ENCODE measurements at places on chromosomes 1 and 21.

- no peak for DNase-seq
Measured at GRCh38 chr1:74579425-74579824, 67.0 kb upstream of the LRRC53 start.

DNA sequence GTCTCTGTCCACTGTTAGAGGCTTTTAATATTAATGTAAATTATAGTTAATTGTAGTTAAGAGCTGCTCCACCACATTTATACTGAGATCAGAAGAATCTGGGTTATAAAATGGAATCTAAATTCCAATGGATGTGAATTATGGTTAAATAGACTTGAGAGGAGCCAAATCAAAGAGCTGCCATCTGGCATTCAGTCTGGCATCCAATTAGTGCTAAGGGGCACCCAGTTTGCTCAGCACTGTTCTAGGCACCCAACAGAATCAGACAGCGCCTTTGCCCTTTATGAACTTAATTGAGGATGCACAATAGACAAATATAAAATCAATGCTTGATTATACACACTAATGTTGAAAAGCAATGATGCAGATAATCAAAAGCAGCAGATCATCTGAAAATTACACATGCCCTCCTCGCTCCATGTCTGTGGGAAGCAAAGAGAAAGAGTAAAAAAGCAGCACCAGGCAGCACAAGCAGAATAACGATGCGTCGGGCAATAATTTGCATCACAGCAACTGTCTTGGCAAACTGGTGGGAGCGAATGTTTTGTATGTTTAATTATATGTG, 310.1 kb downstream of the BRINP2 start:
- DNase-seq = no peak

GRCh38 chr1:25695771-25696311, 79.2 kb downstream of the MAN1C1 start:
- no peak for DNase-seq

DNA sequence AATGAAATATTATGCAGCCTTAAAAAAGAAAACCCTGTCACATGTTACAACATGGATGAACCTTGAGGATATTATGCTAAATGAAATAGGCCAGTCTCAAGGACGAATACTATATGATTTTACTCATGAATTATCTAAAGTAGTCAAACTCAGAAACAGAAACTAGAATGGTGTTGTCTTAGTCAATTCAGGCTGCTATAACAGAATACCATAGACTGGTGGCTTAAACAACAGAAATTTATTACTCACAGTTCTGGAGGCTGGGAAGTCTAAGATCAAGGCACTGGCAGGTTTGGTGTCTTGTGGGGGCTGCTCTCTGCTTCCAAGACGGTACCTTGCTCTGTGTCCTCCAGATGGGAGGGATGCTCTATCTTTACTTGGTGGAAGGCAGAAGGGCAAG, 113.8 kb upstream of the DNAH14 start:
- DNase-seq = no peak

DNA sequence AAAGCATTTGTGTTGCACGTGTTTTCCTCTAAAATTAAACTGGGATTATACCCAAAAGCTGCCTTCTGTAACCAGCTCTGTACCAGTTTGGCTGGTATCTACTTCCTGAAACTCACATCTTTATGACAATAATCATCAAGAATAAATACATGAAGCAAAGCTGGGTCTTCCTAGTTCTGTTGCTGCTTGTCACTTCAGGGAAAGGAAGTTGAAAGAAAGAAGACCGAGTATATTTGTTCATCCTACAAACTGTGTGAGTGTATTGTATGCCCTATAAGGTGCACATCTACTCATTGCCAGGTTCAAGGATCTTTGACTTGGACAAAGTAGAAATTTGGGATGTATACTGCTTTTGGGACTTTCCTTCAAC, 29.1 kb upstream of the IFNGR2 start:
- no peak for DNase-seq

DNA sequence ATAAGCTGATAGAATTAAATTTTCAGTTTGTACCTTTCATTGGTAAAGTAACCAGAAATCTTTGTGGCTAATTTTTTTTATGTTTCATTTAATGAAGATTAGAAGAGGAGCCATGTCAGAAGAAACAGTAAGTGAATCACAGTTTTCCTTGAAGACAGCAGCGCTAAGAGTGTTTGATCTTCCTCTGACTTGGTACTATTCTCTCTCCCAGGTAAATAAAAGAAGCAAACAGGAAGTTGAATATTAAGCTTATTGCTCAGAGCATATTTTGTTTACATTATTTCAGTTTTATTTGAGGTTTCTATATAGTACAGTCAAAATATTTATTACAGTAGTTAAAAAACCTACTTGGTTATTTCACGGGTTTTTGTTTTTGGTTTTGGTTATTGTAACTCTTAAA, 3.7 kb downstream of the MIGA1 start:
- DNase-seq = no peak

DNA sequence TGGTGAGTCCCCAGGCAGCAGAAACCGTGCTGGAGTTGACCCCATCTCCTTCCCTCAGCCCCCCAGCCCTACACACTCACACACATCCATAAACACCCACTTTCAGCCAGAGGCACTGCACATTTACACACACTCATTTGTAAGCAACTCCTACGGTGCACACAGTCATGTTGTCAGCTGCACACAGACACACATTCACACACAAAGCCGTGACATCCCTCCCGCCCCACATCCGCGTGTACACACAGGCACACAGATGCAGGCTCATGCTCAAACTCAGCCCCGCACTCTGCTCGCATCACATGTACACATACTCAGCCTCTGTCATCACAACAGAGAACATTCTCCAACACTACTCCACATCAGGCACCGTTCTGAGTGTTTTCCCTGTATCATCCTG, 47.6 kb downstream of the LACTBL1 start:
- no peak for DNase-seq
